ENCODE measurements at places on chromosomes 2 and 18. TPM values are rescaled to one million over a fixed set of nuclear protein-coding genes. Genes with fewer than 3 reads are reported as not detected.
A peak's percentile ranks its signal among the peaks of the same experiment; 100 is the strongest.

- peak; percentile 97 for DNase-seq
These were observed 2.4 kb downstream of the CYP27C1 start for GRCh38 chr2:127217470-127218325.

DNA sequence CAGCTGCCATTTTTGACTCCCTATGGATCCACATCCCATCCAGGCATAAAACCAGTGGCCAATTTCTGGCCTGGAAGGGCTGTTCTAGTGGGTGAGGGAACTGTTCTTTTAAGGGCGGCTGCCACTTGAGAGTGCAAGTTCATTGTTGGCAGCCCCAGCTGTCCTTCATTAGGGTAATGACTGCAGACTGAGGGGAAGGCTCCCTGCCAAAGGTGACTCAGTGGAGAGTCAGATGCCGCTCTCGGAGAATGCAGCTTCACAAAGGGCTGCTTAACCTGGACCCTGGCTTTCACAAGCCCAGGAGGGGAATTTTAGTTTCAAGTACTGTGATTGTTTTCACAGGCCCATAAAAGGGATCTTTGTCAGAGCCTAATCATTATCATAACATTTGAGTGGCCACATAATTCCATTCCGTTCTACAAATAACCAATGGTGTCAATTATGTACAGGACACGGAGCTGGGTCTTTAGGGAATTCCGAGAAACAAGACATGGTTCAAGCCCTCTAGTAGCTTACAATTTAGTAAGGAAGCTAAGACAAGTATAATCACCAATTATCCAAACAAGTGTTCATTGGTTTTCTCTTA lies 235.7 kb downstream of the CDCA7 start:
- DNase-seq = peak; percentile 98

DNA sequence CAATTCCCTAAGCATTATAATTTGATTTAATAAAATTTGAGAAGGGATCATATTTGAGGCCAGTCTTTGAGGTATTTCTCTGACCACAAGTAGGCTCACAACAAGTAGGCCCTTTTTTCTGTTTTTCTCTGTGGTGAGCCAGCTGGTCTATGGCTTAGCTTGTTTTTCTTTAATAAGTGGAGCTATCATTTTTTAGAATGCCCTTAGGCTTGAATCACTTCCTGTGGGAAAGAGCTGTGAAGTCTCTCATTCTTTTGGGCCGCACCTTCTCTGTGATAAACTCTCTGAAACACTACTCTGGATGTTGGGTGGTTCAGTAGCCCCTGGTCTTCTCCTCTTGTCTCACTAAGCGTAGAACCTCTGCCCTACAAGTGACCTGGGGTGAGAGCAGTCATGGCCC lies 235.9 kb downstream of the SUCLG1 start:
- DNase-seq = peak; percentile 61

DNA sequence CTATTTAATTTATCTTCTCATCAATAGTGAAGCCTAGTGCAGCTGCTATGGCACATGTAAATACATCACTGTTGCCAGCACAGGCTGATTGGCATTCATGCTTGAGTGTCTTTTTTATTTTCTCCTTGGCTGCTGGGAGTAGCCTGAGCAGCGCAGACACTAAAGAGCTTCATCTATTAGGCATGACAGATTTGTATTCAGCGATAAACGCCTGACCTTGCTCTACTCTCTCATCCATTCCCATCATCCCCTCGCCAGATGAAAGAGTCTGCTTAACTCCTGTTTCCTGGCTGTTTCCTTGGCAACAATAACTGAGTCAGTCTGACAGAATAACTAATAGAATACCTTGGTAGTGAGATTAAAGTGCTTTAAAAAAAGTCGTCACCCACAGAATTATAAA lies 753.6 kb downstream of the DCC start:
- no peak for DNase-seq

DNA sequence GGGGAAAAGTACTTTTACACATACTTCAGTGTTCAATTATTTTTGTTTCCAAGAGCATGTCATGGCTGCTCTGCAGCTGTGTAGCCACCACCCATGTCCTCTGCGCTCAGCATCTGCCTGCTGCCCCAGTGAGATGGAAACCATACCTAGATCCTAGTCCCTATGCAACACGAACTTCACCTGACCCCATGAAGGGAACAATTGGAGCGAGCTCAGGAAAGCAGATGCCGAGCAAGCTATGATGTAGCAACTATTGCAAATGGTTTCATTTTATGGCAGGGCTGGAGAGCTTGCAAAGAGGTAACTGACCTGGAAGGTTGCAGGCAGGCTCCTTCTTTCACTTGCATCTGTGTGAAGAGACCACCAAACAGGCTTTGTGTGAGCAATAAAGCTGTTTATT lies 1.3 kb upstream of the CCDC141 start:
- DNase-seq = no peak

DNA sequence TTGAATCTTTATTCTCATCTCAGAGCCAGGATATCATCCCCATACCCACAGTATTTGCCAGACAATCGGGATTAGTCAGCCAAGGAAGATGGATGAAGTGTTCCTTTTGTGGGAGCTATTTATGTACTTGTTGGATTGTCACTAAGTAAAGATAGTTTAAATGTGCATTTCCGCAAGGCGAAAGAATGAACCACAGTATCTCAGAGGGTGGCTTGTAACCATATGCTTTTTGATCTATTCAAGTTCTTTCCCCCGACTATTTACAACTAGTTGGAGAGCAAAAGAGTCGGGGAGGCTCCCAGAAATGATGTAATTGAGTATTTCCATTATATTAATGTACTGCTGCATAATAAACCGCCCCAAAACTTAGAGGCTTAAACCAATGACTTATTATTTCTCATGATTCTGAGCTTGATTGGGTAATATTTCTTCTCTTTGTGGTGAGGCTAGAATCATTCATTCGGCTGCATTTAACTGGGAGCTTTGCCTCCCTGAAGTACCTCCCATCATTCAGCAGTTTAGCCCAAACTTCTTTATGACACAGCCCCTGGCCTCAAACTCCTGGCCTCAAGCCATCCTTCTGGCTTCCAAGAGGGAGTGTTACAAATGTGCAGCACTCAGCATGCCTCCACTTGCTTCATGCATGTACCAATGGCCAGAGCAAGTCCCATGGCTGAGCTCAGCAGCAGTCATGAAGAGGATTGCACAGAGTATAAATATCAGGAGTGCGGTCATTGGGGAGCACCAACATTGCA lies 423.7 kb downstream of the METTL4 start:
- no peak for DNase-seq

GRCh38 chr2:56021579-56021978 lies 98.0 kb upstream of the EFEMP1 start:
- no peak for DNase-seq

DNA sequence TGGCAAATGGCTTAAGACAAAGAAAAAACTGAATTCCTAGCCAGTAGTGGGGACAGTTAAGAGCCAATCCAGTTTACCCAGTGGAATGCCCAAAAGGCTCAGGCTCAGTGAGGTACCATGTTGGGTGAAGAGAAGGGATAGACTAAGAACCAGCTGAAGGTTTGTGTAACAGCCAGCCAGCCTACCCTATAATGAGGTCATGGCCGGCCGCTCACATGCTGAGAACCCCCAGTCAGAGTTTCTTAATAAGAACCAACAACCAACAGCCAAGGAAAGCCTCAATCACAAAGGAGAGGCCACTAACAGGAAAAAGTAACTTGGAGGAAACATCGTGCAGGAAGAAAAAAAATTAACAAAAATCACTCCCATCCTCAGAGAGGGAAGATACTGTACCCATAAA lies 25.4 kb upstream of the DUSP2 start:
- DNase-seq = no peak

- DNase-seq = no peak
These were observed 40.4 kb upstream of the CDC42EP3 start for GRCh38 chr2:37711831-37712230.

DNA sequence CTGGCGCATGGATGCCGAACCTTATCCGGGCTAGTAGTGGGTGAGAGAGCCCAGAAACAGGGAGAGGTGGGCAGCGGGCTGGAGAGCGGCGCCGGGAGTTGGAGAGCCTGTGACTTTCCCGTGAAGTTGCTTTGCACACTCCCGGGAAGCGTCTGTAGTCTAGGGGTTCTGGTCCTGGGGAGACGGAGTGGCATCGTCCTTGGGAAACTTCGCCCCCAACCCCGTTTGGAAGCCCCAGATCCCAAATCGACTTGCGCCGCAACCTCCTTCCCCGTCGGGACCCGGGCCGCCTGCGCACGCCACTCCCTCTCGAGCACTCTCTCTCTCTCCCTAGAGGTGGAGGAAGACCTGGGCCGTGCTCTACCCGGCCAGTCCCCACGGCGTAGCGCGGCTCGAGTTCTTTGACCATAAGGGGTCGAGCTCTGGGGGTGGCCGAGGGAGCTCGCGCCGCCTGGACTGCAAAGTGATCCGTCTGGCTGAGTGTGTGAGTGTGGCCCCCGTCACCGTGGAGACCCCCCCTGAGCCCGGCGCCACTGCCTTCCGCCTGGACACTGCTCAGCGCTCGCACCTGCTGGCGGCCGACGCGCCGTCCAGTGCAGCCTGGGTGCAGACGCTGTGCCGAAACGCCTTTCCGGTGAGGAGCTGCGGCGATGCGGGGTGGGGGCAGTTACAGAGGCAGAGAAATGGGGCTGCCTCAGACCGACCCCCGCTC lies 456 bp downstream of the DOK1 start:
- DNase-seq = peak; percentile 50

GRCh38 chr2:149430743-149431736 lies 100.7 kb downstream of the LYPD6 start:
- no peak for DNase-seq

DNA sequence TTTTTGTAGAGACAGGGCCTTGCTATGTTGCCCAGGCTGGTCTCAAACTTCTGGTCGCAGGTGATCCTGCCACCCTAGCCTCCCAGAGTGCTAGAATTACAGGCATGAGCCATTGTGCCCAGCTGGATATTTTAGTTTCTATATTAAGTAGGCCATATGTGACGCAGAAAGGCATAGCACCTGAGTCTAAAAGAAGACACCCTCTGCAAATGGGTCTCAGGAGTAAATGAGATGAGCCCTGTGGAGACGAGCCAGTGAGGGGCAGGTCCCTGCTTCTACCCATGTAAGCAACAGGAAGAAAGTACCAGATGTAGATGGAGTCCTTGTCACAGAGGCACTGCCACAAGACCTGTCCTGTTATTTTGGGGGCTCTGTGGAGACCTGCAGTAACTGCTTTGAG lies 322.4 kb downstream of the PTPRM start:
- no peak for DNase-seq

GRCh38 chr18:38318416-38318815 lies 752.8 kb upstream of the CELF4 start:
- DNase-seq = no peak

DUSP11 gene
- total RNA-seq = 49.5 TPM

ALPI gene
- not detected for total RNA-seq

CROCC2 gene
- not detected for total RNA-seq

UGT1A8 gene
- total RNA-seq = not detected

PDCD1 gene
- not detected for total RNA-seq

UCN gene
- 9.3 TPM for total RNA-seq

GRCh38 chr2:85502720-85503119 lies 36.2 kb upstream of the MAT2A start:
- DNase-seq = no peak

- DNase-seq = no peak
These were observed 129.1 kb downstream of the ARHGAP15 start for GRCh38 chr2:143258126-143258892.

Data from HT1080 (cell line).